Mesendoderm (in vitro differentiated cells): ENCODE measurements at places on chromosomes 6 and 20.

- peak; percentile 88 for DNase-seq
These were observed 381.5 kb downstream of the TFAP2A start for GRCh38 chr6:10033223-10033829.

GRCh38 chr6:79438030-79438429 is 99.2 kb downstream of the LCA5 start:
- no peak for DNase-seq

- no peak for DNase-seq
These were observed 287.7 kb downstream of the CLIC5 start for GRCh38 chr6:45727819-45728449.

- no peak for DNase-seq
These were observed 49.4 kb downstream of the DTD1 start for GRCh38 chr20:18637224-18637623.

- no peak for DNase-seq
These were observed 5.6 kb downstream of the PIM1 start for GRCh38 chr6:37175332-37176267.

GRCh38 chr6:130965656-130966055 is 97.4 kb downstream of the EPB41L2 start:
- no peak for DNase-seq

DNA sequence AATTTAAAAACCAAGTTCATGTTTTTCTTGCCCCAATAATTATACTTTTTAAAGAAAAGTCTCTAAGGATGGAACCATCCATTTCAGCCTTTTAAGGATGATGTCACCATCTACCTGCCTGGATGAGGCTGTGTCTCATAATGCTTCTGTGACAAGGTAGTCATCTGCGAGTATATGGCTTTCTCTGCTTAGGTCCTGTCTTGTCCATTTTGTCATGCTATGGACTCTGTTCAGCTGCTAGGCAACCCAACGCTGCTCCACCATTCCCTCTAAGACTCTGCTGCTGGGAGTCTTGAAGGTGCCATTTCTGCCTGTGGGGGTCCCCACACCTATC is 459.8 kb upstream of the RUNX2 start:
- DNase-seq = no peak

- DNase-seq = peak; percentile 17
These were observed 83.4 kb downstream of the MAP7 start for GRCh38 chr6:136466777-136467176.

DNA sequence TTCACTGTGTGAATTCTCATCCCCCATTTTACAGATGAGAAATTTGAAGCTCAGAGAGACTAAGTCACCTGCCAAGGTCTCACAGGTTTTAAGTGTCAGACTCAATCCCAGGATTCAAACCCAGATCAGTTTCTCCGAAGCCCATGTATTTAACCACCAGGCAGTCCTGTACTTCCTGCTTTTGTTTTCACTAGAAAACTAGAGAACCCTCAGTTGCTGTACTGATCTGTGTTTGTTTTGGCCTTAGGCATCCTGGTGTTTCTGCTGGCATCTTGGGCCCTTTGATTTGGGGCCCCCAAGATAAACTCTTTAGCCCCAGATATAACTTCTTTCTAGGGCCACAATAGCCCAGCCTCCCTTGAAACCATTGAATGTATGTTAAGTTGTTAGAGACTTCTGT is 36.5 kb downstream of the PPP1R16B start:
- DNase-seq = no peak

DNA sequence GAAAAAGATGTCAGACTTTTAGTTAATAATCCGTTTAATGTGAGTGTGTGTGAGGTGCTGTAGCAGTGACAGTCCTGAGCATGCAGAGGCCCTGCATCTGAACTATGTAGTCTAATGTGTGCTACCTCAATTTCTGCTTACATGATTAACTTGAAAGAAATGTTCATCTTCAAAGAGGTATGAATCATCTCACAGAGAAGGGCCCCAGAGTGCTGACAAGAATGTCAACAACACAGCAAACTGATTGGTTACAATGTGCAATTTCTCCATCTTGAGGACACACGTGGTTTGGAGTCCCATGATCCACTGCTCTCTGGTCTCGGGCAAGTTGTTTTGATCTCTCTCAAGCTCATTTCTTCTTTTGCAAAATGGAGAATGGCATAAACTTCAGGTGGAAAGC is 61.7 kb upstream of the EMILIN3 start:
- no peak for DNase-seq

DNA sequence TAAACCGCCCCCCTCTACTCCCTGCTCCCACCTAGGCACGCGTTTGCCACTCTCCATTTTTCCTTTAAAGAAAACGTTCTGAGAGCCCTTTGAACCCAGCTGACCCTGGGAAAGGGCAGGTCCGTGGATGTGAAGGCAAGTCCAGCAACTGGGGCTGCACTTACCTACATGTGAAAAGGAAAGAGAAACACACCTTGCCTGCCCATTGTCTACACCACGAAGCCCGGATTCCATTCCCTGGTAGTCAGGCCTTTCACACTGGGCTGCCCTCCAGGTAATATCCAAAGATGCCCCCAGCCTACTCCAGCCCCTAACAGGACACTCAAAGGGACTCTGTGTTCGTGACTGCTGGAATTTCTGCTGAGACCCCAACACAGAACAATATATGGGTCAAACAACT is 94.4 kb downstream of the CD83 start:
- DNase-seq = peak; percentile 68
